ENCODE measurements at places on chromosomes 5 and 9.

DNA sequence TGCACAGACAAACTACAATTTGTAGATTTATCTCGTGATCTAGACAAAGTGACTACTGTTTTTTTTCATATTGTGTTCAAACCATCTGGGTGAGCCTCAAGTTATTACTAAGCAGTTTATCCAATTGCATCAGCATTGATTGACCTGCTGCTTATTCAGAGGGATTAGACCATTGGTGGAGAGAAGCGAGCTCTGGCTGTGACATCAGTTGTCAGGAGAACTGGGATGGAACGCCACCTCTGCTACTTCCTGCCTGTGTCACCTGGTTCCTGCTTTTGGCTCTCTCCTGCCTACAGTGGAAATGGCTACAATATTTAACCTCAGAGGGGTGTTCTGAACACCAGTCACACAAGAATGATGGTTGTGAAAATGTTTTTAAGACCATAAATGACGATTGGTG, 12.1 kb downstream of the NR4A3 start:
- DNase-seq, result no peak

- no peak for DNase-seq
These were observed 231.4 kb downstream of the PDE4D start for GRCh38 chr5:59661954-59662615.

GRCh38 chr9:79970146-79970425, 398.3 kb downstream of the TLE4 start:
- no peak for DNase-seq

DNA sequence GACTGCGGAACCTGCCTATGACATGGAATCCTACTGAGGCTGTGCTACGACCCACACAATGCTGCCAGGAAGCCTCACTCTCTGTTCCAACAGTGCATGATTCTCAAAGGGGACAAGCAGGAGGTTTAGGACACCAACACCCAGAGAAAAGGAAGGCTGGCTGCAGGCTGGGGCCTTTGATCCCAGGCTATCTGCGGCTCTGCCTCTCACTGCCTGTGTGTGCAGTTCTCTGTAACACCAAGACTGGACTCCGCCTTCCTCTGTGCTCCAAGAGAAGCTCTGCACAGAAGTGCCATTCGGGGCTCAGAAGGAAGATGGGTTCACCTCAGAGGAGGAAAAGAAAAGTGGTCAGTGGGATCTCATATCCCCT, 20.5 kb downstream of the ANKH start:
- no peak for DNase-seq

- peak; percentile 77 for DNase-seq
These were observed 155.7 kb downstream of the RMI1 start for GRCh38 chr9:84136119-84136868.

GRCh38 chr5:142737179-142737578, 33.0 kb upstream of the ARHGAP26 start:
- no peak for DNase-seq

GRCh38 chr5:39775797-39776365, 351.1 kb upstream of the DAB2 start:
- DNase-seq, result peak; percentile 37

DNA sequence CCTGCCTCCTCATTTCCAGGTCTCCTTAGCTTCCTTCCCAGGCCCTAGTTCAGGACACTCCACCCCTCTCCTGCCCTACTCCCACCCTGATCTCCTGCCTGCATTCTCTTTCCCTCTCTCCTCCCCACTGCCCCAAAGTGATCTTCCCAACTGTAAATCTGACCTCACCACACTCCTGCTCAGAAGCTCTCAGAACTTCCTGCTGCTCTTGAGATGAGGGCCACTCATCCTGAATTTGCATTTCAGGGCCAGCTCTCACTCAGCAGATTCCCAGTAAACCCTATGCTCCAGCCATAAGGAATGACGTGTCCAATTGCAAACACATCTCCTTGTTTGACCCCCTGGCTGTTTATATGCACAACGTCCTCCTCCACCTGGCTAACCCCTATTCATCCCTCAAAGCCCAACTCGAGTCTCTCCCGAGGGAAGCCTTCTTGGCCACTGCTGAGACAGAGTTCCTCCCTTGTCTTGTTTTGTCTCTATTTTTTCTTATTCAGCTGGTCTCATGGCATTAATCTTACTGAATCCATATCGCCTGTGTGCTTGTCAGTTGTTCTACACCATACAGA, 95.0 kb downstream of the NSG2 start:
- DNase-seq, result no peak

GRCh38 chr5:95075111-95075510, 209.8 kb downstream of the MCTP1 start:
- DNase-seq, result no peak

- no peak for DNase-seq
These were observed 27.4 kb upstream of the POMT1 start for GRCh38 chr9:131475111-131475955.

DNA sequence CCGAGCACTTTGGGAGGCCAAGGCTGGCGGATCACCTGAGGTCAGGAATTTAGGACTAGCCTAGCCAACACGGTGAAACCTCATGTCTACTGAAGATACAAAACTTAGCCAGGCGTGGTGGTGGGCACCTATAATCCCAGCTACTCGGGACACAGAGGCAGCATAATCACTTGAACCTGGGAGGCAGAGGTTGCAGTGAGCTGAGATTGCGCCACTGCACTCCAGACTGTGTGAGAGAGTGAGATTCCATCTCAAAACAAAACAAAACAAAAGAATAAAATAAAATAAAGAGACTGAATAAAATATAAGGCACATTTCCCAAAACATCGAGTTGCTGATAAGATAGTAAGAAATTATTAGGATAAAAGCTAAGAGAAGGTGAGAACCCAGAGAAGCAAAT, 32.3 kb upstream of the GLDC start:
- DNase-seq, result no peak

- no peak for DNase-seq
These were observed 14.6 kb downstream of the IRX2 start for GRCh38 chr5:2736872-2737271.

DNA sequence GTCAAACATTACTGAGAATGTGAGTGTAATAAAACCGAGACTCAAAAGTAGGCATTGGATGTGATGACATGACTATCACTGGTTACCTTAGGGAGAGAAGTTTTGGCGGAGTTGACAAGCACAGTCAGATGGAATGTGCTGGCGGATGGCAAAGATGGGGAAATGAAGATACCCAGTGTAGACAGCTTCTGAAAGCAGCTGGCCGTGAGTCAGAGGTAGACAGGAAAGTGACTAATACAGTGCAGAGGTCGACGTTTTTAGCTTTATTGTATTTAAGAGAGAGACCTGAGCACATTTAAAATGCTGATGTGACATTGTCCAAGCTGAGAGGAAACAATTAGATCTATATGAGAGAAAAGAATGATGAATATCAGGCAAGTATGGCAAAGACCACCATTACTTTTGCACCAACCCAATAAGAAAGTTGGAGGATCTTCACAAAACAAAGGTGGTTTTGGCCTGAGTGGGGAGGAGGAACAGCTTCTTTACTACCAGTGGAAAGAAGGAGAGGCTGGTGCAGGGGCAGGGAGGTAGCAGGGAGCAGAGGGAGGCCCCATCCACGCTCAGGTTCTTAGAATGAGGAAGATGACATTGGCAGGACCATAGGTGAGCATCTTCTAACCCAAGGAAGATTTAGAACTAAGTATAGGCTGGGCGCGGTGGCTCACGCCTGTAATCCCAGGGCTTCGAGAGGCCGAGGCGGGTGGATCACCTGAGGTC, 36.7 kb upstream of the KCNIP1 start:
- peak; percentile 76 for DNase-seq

DNA sequence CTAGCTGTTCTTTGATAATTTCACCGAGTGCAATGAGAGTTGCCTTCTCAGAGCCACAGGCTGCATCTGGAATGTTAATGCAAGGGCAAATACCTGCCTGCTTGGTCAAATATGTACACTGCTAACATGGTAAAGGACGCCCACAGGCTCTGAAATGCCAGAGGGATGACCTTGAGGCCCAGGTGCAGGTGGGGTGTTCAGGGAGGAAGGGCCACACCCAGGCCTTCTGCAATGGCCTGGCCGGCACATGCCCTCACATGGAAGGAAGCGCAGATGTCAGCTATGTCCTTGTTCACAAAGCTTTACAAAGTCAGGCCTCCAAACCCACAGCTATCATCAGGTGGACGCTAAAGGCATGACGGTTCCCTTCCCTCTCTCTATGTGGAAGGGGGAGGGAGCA, 48.6 kb downstream of the HRH2 start:
- no peak for DNase-seq

- peak; percentile 90 for DNase-seq
These were observed 305.1 kb upstream of the RGMB start for GRCh38 chr5:98468188-98468869.

DNA sequence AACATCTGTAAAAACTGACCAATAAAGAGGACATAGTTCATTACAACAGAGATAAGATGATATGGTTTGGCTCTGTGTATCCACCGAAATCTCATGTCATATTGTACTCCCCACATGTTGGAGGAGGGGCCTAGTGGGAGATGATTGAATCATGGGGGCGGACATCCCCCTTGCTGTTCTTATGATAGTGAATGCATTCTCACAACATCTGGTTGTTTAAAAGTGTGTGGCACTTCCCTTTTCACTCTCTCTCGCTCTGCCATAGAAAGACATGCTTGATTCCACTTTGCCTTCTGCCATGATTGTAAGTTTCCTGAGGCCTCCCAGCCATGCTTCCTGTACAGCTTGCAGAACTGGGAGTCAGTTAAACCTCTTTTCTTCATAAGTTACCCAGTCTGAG, 292.8 kb downstream of the SLF1 start:
- no peak for DNase-seq

DNA sequence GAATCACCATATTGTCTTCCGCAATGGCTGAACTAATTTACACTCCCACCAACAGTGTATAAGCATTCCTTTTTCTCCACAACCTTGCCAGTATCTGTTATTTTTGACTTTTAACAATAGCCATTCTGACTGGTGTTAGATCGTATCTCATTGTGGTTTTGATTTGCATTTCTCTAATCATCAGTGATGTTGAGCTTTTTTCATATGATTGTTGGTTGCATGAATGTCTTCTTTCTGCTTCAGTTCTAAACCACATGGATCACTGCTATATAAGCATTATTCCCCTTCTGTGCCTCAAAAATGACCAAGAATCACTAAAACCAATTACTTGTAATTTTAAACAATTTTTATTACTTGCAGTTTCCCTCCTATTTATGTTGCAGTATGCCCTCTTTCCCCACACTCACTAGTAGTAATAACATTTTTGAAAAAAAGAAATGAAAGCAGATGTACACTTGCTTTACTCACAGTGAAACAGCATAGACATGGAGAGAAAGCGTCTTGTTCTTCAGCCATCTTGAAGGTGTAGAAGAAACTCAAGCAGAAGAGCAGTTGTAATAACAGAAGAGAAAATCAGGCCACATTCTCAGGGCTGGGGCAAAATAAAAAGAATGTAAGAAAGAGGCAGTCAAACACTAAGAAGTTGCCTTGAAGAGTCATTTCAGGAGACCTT, 4.5 kb upstream of the TMEM252 start:
- DNase-seq, result no peak

DNA sequence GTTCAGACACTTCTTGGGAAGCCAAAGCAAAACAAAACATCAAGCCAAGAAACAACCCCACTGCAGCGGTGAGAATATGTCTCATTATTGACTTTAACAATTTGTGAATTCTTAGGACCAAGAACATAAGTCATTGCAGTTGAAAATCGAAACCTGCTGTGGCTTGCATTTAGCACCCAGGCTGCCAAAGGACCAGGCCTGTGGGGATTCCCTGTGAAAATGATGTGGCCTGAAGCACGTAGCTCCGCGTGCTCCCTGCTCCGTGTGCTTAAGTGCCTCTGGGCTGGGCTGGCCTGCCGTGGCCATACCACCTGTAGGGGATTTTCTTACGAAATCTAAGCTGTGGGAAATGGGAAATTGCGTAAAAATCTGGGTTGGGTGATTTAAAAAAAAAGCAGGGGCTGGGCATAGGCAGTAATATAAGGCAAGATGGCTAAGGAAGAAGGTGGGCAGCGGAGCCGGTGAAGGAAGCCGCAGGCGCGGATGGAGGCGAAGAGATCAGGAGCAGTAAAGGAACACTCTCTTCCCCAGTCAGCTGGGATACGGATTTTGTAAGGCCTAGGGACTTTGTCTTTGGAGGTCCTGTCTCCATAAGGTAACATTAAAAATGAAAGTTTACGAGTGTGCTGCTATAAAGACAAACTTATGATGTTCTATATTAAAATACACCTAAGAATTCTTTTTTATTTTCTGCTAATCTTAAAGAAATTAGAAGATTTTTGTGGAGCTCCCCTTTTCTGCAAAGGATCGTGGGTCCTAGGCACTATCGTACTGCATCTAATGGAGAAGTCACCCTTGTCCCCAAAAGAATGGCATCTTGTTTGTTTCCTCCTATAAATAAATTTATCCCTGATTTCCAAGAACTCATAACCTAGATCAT, 189.6 kb upstream of the SEMA6A start:
- no peak for DNase-seq

DNA sequence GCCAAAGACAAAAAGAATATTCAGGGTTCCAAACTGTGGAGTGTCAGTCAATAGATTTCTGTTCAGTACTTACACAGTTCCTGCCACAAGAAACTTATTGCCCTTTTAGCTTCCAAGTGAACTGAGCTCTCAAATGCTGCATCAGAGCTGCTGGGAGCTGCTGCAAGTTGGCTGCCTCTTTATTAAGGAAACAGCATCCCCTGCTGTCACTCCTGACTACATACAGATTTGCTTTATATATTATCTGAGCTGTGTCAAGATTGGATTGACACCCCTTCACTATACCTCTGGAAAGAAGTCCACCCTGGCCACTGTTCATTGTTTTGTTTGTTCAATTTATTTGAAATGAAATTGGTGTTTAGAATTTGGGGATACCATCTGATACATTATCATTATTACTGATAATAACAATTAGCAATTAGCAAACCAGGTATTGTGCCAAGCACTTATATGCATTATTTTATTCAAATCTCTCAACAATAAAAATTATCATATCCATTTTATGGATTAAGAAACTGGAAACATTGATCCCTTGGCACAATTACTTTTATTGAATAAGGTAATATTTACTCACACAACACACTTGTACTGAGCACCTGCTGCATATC, 16.4 kb upstream of the C5orf58 start:
- peak; percentile 42 for DNase-seq

GRCh38 chr5:74239261-74239660, 401.3 kb downstream of the ENC1 start:
- DNase-seq, result no peak

Data from amniotic epithelial cell (primary cell).